ENCODE measurements at places on chromosomes 11 and 22.
A peak's percentile ranks its signal among the peaks of the same experiment; 100 is the strongest.

DNA sequence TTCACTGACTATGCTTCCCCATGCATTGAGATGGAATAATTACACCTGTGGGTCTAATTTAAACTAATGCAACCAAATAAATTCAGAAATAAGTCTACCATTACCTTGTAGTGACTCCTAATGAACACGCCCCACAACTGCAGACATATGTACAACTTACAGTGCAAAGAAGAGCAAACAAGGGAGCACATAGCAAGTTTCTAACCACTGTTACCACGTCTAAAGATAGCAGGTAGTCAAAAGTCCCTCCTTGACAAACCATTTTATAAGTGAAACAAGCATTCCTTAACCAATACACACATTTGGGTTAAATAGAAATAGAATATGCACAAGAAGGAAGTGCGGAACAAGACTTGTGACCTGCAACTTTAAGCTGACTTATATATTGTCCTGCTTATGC lies 20.6 kb downstream of the PHF21A start:
- DNase-seq: no peak

- DNase-seq: no peak
These were observed 110.3 kb downstream of the KCNQ1OT1 start for GRCh38 chr11:2589538-2589934.

GRCh38 chr22:36180038-36180880 lies 19.7 kb upstream of the APOL3 start:
- DNase-seq: peak; percentile 84

- DNase-seq: no peak
These were observed 39.9 kb upstream of the CD5 start for GRCh38 chr11:61062181-61062930.

Data from CD4-positive, alpha-beta T cell treated with Interleukin-4 for 1 hour (primary cell).